Activated CD4-positive, alpha-beta T cell treated with anti-CD3 and anti-CD28 coated beads for 36 hours (primary cell): ENCODE measurements at places on chromosomes 7 and 10. TPM values are rescaled to one million over a fixed set of nuclear protein-coding genes. Genes with fewer than 3 reads are reported as not detected.

- H3K4me3 ChIP-seq, result no peak overlapping the region
- H3K36me3 ChIP-seq, result no peaks in the 10 kb centered on the region
- no peak for DNase-seq
- H3K27me3 ChIP-seq, result peaks cover 14% of the 10 kb centered on the region
Measured at GRCh38 chr7:101108961-101109360, 17.9 kb upstream of the SERPINE1 start.

DNA sequence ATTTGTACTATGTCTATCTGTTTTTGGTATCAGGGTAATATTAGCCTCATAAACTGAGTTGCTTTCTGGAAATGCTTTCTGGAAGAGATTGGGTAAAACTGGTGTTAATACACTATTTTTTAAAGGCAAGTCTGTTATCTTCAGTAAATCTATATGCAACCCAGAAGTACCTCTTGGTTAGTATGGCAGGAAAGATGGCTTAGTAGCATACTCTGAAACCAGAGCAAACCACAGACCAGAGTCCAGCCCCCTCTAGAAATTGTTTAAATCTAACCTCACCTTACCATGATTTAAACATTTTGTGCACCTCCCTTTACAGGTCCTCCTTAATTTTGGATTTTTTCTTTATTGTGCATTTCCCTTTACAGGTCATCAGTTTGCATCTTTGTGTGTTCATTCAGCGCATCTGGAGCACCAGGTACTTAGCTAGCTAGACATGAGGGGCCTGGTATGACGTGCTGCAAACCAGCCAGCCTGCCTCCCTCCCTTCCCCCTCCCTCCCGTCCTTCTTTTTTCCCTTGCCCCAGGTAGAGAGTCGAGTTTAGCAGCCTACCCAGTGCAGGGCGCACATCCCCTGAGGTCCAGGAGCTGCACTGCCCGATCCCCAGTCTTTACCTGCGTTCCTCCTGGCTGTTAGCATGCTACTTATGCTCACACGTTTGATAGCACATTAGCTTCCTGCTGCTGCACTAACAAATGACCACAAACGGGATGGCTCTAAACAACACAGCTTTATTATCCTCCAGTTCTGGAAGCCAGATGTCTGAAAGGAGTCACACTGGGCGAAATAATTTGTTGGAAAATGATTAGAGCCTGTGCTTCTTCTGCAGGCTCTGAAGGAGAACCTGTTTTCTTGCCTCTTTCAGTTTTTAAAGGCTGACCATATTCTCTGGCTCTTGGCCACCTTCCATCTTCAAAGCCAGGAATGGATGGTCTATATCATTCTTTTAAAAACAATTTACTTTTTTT is 299.9 kb upstream of the HABP2 start:
- H3K27ac ChIP-seq, result no peak overlapping the region
- no peak overlapping the region for H3K4me3 ChIP-seq
- no peak for DNase-seq
- H3K36me3 ChIP-seq, result no peaks in the 10 kb centered on the region

- no peak overlapping the region for H3K4me3 ChIP-seq
- no peaks in the 10 kb centered on the region for H3K27me3 ChIP-seq
- peaks cover 5% of the 10 kb centered on the region for H3K4me1 ChIP-seq
- DNase-seq, result no peak
Measured at GRCh38 chr7:151125846-151126481, 39.7 kb downstream of the AGAP3 start.

GRCh38 chr7:49773218-49773935 is at the start of gene VWC2:
Gene VWC2, plus strand, starts transcription at chr7:49773638. Its CDS starts 1,798 bp downstream, at chr7:49775436.
- H3K27me3 ChIP-seq, result peaks cover 54% of the 10 kb centered on the region
- peaks cover 6% of the 10 kb centered on the region for H3K4me1 ChIP-seq
- no peak within 1 kb of the TSS for H3K27ac ChIP-seq
- H3K36me3 ChIP-seq, result no peaks in the 10 kb centered on the region
- no peak within 1 kb of the TSS for H3K4me3 ChIP-seq
- no peak for DNase-seq

Gene RRP12
- 49.4 TPM for total RNA-seq

Gene TIMM23B
- 27.3 TPM for total RNA-seq

Gene TDRD1
- total RNA-seq, result 0.25 TPM
